Tibial nerve (tissue), 4 donors: ENCODE measurements at places on chromosomes 7 and 10.

DNA sequence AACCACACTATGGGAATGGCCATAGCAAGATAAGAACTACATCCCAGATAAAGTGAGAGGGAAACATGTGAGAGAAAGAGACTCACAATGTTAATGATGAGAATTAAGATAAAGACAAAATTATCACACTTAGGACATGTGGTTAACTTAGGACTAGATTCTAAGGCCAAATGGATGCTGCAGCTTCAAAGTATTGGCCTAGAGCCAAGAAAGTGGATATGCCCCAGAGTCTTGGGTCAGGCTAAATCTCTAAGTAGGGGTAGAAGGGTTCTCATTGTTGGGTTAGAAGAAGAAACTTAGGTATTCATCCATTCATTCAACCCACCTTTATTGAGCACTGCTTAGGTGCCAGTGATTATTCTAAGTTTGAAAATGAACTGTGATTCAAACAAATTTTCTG, 818.0 kb downstream of the PHTF2 start:
- no peak for DNase-seq

GRCh38 chr7:54360075-54360840, 181.9 kb upstream of the VSTM2A start:
- no peak for DNase-seq

DNA sequence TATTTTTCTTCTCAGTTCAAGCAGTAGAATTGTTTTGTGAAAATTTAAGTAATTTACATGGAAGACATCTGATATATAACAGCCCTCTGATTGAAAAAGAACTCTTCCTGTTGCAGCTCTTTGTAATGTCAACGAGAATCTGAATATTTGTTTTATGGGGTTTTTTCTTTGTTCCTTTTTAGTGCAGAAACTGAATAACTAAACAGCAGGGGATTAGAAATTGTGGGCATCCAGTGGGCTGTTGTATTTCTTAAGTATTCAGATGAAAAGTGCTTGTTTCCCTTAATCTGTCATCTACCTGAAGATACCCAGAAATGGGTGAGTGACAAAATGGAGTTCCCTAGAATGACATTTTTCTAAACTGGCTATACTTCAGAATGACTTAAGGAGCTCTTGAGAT, 7.4 kb downstream of the ARL4A start:
- DNase-seq = no peak

- no peak for DNase-seq
Observed at GRCh38 chr10:96834120-96834519, 2.0 kb downstream of the LCOR start.

GRCh38 chr7:149053885-149054284, 25.6 kb upstream of the PDIA4 start:
- DNase-seq = no peak

DNA sequence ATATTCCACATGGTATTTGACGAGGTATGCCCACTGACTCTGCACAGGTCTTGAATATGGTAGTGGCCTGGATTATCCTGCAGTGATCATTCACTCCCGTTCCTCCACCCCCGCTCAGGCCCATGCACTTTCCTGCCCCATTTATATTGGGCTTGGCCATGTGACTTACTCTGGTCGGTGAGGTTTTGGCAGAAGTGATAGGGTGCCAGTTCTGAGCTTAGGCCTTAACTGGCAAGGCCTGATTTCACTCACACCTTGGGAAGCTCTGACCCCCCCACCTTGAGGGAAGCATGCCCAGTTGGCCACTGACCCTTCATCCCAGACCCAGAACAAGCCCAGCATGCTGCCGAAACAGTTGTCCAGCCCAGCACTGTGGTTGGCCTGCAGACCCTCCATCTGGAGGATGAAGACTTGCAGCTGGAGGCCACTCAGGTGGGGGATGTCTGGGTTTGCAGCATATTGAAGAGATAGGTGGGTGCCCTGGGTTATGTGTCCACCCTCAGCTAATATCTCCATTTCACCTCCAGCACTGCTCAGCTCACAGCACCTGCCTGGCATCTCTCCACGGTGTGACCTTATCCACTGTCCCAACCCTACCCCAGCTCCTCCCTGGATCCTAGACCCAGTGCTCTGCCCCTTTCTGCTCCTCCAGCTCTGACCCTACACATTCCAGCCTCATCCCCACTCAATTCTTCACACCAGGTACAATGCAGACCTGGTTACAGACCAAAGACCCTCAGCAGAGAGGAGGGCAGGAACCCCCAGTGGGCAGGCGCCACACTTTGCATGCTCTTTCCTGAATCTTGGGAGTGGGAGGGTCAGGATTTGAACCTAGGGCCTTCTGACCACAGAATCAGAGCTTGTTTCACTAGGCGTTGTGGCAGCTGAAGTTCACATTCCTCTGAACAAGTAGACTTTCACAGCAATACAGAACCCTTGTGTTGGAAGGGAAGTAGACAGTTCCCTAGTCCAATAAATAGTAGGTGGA, 138.1 kb upstream of the CHST15 start:
- DNase-seq = no peak

GRCh38 chr7:94348142-94348541, 46.6 kb upstream of the COL1A2 start:
- peak; percentile 30 for DNase-seq

DNA sequence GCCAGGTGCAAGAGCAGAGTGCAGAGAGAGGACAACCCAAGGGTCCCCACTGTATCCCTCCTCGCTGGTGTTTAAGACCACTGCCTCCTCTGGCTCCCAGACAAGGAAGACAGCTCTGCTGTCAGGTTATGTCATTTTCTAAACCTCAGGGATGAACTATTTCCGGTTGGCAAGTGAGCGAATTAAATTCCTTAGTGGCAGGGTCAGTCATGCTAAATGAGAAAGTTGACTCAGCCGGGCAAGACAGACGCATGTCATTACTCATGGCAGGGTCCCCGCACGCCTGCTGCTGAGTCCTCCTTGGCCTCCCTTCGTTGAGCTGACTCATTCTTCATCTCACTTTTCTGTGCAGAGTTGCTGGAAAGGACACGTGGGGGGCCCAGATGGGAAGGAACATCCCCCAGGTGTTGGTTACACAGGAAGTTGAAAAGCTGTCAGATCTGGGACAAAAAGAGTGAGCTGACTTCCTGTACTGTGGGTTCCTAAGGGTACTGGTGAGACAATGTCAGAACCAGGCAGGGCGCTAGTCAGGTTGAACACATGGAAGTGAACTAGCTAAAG, 47.1 kb upstream of the UCN3 start:
- no peak for DNase-seq

DNA sequence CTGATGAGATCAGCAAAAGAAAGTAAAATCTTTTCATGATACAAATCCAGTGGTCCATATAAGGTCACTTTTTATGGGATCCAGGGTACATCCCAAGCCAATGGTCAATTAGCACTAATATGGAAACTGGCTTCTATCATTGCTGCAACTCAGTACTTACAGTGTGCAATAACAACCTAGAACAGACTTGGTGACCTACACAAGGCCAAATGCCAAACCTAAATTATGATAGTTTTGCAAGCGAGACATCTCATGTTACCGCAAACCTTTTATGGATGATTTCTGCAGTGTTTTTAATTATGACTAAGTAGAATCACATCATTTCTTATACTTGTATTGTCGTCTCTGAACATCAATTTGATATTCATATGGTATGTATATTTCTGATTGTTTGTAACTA, 583.5 kb upstream of the SEMA3D start:
- DNase-seq = no peak

DNA sequence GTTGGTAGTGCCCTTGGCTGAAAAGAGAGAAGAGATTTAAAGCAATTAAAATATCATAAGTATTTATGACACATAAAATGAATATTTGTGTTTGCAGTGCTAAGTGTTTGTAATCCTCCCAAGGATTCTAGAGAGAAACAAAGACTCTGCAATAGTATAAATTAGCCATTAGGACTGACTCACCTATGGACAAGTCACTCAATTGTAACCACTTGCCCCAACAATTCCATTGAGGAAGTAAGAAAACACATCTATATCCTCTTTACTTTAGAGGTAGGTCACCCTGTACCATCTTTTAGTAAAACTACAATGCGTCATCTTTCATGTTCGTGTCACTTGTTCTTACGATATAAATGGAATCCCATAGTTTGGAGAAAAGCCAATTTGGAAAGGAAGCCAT, 85.7 kb upstream of the INHBA start:
- DNase-seq = no peak

DNA sequence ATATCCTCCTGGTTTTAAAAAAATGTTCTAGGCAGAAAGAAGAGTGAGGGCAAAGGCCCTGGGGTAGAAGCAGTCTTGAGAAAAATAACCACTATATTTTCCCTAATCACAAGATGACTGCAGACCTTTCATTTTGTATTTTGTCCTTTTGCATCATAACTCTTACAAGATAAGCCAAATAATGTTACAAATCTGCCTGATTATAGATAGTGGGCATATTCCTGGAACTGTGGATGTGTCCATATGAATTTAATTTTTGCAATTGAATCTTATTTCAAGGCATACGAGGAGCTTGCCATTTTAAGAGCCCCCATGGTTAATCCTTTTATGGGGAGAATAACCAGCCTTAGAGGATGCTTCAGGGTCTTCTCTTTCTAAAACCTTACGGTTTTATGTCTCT, 102.7 kb downstream of the ADRA2A start:
- DNase-seq = no peak

- no peak for DNase-seq
Observed at GRCh38 chr7:22219036-22219435, 137.9 kb downstream of the RAPGEF5 start.

GRCh38 chr7:70044525-70044924, 446.2 kb downstream of the AUTS2 start:
- DNase-seq = no peak

GRCh38 chr10:120514035-120514620, 57.1 kb downstream of the PLPP4 start:
- DNase-seq = no peak

- no peak for DNase-seq
Observed at GRCh38 chr10:124614003-124614659, 130.0 kb downstream of the FAM53B start.

DNA sequence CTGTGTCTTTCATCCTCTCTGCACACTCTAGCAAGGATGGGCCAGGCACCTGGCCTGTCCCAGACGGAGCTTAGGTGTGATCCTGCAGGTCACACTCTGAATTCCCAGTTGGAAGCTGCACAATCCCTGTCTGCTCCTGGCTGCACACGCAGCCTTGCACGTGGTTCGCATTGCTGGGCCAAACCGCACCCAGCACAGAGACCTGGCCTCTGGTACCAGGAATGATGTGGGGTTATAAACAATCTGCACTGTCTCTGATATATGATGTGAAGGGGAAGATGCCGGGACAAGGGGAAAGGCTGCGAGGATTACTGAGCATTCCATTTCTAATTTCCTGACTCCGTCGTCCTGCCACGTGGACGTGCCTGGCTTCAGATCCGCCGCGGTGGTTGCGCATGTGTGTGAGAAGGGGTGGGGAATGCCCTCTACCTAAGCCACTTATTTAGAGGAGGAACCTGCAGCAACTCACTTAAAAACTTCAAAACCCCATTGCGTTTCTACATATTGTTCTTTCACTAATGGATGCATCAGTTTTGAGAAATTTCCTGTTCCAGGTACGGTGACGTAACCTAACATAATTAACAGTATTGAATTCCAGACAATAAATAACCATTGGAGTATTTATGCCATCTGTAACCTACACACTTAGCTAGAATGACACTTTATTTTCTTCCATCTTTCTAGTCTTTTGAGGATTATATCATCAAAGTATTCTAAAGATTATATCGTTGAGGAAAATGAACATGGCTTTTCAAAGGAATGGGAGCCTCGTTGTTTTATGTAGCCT, 559.7 kb upstream of the MGMT start:
- DNase-seq = no peak

- DNase-seq = no peak
Observed at GRCh38 chr7:142940966-142941535, 1.8 kb downstream of the LLCFC1 start.

- DNase-seq = no peak
Observed at GRCh38 chr10:71268247-71268691, 50.8 kb upstream of the SLC29A3 start.

GRCh38 chr10:52121688-52122087, 192.4 kb upstream of the DKK1 start:
- DNase-seq = no peak

- DNase-seq = no peak
Observed at GRCh38 chr7:130381468-130382312, 1.4 kb downstream of the CPA1 start.

GRCh38 chr7:40234666-40235065, 99.9 kb downstream of the SUGCT start:
- DNase-seq = no peak

- DNase-seq = no peak
Observed at GRCh38 chr7:114649689-114650088, 235.1 kb downstream of the FOXP2 start.

DNA sequence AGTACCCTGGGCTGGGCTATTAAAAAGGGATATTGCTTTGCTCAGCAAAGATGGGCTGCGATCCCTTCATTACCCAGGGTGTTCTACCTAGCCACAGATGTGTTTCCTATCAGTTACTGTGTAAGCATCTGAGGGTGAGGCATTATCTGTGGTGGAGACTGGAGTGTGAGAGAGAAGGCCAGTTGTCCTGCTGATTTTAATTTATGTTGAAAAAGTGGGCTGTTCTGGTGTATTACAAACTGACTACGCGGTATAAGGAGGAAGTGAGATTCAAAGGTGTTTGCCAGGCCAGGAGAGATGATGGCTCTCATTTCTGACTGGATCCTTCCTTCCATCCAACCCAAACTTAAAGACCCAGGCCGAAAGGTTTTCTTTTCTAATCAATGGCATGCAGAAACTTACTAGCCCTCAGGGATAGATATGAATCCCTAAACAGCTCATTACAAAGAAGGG, 7.6 kb downstream of the TCF7L2 start:
- no peak for DNase-seq

- no peak for DNase-seq
Observed at GRCh38 chr7:7761340-7761973, 43.0 kb upstream of the RPA3 start.

- DNase-seq = peak; percentile 56
Observed at GRCh38 chr10:14508725-14509124, 178.0 kb upstream of the FRMD4A start.

GRCh38 chr10:25117757-25118156, 57.0 kb upstream of the GPR158 start:
- no peak for DNase-seq

- DNase-seq = no peak
Observed at GRCh38 chr10:25965584-25965983, 31.6 kb downstream of the MYO3A start.

DNA sequence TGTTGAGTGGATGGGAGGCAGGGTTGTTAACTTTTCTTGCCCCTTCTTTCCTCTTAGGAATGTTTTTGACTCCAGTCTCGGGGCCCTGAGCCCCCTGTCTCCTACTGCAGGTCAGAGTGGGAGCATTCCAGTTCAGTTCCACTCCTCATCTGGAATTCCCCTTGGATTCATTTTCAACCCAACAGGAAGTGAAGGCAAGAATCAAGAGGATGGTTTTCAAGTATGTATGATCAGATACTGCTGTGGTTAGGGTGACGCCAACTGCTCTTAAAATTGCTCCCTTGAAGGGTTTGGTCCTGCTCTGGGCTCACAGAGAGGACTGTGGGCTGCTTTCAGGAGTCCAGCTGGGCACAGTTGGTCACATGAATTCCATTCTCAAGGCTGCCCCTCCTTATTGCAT, 22.0 kb downstream of the VWA2 start:
- no peak for DNase-seq

- DNase-seq = no peak
Observed at GRCh38 chr10:126525326-126525725, 137.0 kb upstream of the ADAM12 start.

- no peak for DNase-seq
Observed at GRCh38 chr10:87524296-87524695, 19.6 kb downstream of the MINPP1 start.

- no peak for DNase-seq
Observed at GRCh38 chr7:117169907-117170306, 153.0 kb downstream of the WNT2 start.
